ENCODE measurements at places on chromosomes 12 and 14.

GRCh38 chr14:77039285-77040058 lies 11.0 kb upstream of the IRF2BPL start:
- peak; percentile 57 for DNase-seq

DNA sequence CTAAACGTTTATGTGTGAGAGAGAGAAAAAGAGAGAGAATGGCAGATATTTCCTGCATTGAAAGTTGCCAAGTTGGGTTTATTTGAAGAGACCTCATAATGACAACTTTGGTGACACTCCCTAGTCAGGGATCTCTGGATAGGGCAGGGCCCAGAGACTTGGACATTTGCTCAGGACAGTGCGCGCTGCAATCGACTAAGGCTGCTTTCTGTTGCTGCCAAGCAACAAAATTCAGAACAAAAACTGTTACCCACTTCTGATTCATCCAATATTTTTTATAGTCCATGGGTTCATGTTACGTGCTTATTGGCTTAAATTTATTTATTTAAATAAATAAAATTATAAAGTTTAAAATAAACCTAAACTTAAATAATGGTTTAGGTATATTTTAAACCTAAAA lies 34.2 kb downstream of the PTGER2 start:
- no peak for DNase-seq

DNA sequence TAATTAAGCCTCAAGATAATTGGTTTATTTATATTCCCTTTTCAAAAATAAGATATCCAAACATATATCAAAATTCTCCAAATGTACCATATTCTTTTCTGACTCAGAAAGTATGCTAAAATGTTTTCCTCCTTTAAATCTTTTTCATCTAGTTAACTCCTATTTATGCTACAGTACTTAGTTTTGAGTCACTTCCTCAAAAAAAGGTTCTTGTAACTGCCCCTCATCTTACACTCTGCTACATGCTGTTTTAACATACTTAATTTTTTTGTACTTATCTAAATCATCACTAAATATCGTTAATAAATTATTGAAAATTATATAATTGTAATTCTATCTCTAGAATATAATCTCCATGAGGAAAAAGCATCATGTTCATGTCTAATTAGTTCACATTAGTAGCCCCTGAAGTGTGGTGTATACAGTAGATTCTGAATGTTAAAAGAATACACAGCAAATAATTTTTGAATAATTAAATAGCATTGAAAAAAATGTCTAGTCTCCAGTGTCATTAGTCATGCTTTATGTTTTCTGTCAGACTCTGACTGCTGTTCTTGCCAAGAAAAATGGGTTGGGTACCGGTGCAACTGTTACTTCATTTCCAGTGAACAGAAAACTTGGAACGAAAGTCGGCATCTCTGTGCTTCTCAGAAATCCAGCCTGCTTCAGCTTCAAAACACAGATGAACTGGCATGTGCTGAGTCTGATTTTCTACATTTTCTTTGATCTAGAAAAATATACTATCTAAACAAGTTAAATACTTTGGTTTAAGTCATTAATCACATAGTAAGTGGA lies 3.5 kb downstream of the KLRD1 start:
- DNase-seq = no peak

DNA sequence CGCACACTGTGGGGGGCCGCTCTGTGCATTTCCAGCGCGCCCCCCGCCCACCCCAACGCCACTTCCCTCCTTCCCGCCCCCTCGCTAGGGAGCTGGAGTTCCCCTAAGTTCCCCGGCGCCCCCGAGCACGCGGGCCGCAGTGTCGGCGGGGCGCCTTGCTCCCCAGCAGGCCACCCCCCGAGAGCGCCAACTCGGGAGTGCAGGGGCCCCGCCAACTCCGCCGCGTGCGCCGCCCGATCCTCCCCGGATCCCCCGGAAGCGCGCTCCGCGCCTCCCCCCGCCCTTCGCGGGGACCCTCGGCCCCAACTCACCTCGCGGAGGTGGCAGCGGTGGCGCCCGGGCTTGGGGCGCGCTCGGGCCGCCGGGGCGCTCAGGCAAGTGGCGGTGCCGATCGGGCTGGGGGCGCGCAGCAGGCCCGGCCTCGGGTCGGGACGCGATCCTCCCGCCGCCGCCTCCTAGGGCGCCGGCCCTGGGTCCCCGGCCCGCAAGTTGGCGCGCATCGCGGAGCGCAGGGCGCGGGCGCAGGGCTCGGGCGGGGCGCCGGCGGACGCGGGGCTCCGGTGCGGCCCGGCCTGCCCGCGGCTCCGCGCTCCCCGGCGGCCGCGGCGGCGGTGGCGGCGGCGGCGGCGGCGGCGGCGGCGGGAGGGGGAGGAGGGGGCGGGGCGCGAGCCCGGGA lies at the start of gene NCOR2:
Gene NCOR2 (minus strand): TSS at position 616 of the 676 bp plus-strand sequence. CDS start 72,361 bp downstream, outside the sequence.
- DNase-seq = no peak

GRCh38 chr14:94018308-94018707 lies 7.8 kb upstream of the OTUB2 start:
- no peak for DNase-seq

DNA sequence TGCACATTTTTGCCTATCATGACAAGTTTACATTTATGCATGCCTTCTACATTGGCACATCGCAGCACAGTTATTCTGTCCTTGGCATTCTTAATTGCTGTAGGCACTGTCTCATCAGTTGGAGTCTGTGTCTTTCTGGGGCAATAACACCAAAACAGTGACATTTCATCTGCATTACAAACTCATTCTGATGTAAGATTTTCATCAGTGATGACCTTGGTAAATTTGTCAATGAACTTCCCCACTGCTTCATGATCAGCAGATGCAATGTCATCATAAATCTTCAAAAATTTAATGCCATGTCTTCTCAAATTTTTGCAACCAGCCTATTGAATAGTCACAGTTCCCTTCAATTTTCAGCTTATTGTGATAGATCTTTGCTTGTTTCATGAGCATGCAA lies 85.5 kb downstream of the CAPZA3 start:
- no peak for DNase-seq

DNA sequence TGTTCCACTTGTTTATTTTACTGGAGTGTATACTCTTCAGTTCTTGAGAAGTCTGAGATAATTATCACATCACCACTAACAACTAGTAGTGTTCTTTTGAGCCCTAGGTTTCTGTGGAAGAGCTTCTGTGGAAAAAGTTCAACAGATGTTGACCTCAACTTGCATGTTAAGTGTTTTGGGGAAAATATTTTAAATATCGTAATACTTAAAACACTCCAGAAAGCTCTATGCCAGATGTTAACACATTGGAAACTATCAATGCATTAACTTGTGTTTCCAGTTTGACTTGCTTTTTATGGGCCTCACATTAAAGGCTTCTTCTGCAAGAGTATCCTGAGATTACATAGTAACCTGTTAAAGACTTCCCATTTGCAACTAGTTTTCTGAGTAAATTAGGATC lies 173.1 kb downstream of the DUSP6 start:
- DNase-seq = no peak

GRCh38 chr14:68815298-68816182 lies 22.7 kb upstream of the ZFP36L1 start:
- no peak for DNase-seq

DNA sequence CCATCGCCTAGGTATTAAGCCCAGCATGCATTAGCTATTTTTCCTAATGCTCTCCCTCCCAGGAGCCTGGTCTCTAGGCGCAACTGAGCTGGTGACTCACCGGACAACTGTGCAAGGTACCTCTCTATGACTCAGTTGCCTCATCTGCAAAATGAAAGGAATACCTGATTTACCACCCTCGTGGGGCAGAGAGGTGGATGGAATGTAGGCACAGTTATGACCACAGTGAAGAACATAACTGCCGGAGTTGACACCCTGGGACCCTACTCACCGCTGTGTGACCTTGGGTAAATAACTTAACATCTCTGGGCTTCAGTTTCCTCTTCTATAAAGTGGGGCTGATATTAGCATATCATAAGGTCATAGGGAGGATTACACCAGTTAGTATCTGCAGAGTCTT lies 22.6 kb downstream of the BCL11B start:
- no peak for DNase-seq

DNA sequence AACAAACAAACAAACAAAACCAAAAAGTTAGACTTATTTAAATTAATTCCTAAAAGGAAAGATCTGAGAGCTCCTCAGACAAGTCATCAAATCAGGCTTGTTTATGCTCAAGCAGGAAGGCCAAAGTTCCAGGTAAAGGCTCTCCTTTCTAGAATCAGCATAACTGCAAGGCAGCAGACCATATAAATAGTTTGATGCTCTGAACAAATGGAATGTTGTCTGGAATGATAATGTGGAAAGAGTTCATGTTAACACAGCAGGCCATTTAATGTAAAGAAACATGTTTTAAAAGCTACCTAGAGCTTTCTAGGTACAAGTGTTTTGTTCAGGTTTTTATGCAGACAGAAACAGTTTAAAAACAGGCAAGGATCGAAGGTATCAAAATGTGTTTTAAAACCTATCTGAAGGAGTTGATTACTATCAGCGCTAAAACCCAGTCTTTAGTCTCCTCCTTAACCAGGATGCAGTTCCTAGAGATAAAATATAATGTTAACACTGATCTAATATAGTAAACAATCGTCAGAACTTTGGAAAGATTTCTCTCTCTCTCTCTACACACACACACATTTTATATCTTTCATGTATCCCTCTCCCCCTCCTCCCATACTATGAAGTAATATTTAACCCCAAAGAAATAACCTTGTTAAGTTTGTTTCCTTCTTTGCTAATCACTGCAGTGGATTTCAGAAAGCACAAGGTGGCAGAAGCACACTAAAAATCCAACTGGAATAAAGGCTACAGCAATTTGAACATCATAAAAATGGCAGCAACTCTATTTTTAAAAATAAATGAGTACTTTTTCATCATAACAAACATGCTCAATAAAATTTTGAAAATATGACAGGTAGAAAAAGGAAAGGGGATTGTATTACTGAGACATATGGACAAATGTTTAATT lies 135.5 kb downstream of the PAWR start:
- peak; percentile 18 for DNase-seq

DNA sequence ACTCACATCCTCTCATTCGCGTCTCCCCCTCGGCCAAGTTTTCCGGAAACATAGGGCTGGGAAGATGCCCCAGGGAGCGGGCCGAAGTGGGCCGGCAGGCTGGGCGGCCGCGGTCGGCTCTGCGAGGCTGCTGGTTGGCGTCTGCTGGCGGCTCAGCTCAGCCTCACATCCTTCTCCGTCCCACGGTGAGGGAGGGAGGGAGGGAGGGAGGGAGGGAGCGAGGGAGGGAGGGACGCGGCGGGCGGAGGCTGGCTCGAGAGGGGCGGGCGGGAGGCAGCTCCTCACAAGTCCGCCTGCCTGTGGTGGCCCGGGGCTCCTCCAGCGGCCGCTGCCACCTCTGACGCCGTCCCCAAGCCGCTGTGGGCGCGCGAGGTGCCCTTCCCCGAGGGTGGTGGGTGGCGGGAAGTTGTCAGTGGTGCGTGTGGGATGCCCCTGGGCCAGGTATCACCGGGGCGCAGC lies 93.8 kb downstream of the RFLNA start:
- peak; percentile 86 for DNase-seq

DNA sequence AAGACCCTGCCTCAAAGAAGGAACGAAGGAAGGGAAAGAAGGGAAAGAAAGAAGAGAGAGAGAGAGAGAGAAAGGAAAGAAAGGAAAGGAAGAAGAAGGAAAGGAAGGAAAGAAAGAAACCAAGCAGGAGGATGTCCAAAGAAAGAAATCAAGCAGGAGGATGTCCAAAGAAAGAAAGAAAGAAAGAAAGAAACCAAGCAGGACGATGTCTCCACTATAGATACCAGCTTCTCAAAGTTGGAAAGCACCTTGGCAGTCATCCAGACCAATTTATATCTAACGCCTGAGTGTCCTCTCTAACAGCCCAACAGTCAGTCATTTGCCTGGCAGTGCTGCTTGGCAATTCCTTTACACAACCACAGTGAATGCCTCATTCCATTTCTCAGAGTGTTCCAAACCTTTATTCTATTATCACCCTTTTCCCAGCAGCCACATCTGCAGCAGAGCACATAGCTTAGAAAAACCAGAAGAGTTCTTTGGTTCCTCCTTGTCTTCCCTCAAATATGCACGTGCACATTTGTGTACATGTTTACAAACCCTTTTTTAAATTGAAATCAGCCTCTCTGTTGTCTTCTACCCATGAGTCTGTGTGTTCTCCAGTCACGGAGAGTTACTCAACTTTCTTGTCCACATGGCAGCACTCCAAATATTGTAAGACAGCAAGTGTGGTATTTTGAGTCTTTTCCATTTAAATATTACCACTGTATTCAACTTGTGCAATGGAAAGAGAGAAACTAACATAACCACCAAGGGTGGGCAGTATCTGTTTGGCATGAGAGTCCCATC lies 138.4 kb downstream of the STXBP6 start:
- DNase-seq = no peak

- no peak for DNase-seq
These were observed 7.4 kb upstream of the SLC11A2 start for GRCh38 chr12:51033457-51034089.

DNA sequence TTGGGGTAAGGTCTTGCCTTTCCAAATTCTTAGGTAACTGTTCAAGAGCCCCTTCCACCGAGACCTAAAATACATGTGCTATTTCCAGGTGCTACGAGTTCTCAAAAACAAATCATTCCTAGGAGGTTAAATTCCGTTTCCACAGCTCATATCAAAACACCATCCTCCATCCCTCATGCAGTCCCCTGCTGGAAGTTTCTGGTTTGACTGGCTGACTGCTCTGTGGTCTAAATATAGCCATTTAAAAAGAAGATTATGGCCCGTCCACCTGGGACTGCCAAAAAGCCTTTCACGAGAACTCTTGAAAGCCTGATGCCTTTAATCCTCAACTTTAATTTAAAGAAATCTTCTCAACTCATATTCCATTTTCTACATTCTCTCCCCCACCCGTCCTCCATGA lies 201.5 kb upstream of the MYL2 start:
- DNase-seq = no peak

GRCh38 chr12:66823857-66824570 lies 145.1 kb upstream of the GRIP1 start:
- DNase-seq = no peak

All from midbrain (tissue), 1 donor.